ENCODE measurements at places on chromosomes 7 and 10. TPM values are rescaled to one million over a fixed set of nuclear protein-coding genes. Genes with fewer than 3 reads are reported as not detected.

- H3K4me1 ChIP-seq: no peaks in the 10 kb centered on the region
- no peak for DNase-seq
- H3K27ac ChIP-seq: no peak overlapping the region
Measured at GRCh38 chr7:50781381-50782293, 1.1 kb downstream of the GRB10 start.

DNA sequence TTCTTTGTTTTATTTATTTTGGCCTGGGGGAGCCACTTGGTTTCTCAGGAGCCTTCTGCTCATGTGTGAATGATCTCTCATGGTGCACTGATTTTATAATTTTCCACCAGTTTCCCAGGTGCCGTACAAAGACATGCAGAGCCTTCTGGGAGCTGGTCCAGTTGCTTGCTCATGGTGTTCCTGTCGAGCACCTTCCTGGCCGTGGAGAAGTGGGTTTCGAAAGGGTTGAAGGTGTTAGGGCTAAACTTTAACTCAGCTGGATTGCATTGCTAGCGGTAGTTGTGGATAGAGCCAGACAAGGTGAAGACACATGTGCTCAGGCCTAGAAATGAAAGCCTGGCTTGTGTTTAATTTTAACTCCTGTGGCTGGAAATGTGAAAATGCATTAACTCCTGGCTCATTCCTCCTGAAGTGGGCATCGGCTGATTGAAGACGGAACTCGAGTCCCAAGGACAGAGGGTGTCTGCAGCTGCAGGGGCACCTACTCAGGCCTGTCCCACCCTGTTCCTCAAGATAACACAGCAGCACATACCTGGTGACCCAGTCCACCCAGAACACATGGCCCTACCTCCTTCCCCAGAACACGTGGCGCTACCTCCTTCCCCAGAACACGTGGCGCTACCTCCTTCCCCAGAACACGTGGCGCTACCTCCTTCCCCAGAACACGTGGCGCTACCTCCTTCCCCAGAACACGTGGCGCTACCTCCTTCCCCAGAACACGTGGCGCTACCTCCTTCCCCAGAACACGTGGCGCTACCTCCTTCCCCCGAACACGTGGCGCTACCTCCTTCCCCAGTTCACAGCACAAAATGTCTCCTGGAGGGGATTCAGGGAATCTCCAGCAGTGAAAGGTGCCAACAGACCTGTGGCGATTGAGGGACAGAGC is 133.2 kb downstream of the WDR37 start:
- no peaks in the 10 kb centered on the region for H3K36me3 ChIP-seq
- H3K4me1 ChIP-seq: no peaks in the 10 kb centered on the region
- no peak overlapping the region for H3K27ac ChIP-seq

- no peaks in the 10 kb centered on the region for H3K36me3 ChIP-seq
- no peak overlapping the region for H3K4me3 ChIP-seq
- H3K4me1 ChIP-seq: no peaks in the 10 kb centered on the region
- no peaks in the 10 kb centered on the region for H3K27me3 ChIP-seq
- DNase-seq: no peak
- H3K27ac ChIP-seq: no peak overlapping the region
Measured at GRCh38 chr7:159032753-159033472, 111.8 kb downstream of the VIPR2 start.

GRCh38 chr7:24609570-24609969 is 36.3 kb downstream of the PALS2 start:
- no peak overlapping the region for H3K27ac ChIP-seq
- H3K4me1 ChIP-seq: no peaks in the 10 kb centered on the region
- H3K4me3 ChIP-seq: no peak overlapping the region
- H3K27me3 ChIP-seq: no peaks in the 10 kb centered on the region
- no peak for DNase-seq

DNA sequence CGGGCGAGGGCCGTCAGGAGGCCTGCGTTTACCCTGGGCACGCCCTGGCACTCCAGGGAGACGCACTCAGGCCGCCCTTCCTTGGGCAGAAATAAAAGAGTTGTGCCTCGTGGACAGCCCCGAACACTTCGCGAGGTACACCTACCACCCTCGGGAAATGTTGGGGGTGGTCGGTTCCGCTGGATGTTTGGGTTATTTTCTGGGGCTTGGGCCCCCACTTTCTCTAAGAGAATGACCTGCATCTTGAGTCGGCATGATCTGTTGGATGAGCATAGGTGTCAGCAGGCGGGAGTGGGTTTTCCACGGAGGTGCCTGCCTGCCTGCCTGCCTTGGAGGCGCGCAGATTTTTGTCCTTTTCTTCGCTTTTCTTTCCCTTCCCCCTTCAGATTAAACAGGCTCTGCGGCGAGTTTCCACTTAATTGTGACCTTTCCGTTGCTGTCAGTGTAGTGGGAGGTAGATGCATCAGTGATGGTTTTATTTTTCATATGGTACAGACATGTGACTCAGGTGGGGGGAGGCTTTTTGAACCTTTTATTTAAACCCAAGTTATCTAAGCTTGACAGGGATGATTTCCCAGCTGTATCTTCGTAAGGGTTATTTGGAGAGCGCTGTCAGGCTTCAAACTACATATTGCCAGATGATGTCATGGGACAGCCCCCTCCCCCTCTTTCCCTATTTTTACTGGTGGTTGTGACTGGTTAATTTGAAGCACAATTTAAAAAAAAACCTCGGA is 661 bp downstream of the HECTD2 start:
- no peaks in the 10 kb centered on the region for H3K27me3 ChIP-seq
- DNase-seq: no peak
- peak overlapping the region; percentile 89 for H3K4me3 ChIP-seq
- peaks cover 17% of the 10 kb centered on the region for H3K4me1 ChIP-seq

DNA sequence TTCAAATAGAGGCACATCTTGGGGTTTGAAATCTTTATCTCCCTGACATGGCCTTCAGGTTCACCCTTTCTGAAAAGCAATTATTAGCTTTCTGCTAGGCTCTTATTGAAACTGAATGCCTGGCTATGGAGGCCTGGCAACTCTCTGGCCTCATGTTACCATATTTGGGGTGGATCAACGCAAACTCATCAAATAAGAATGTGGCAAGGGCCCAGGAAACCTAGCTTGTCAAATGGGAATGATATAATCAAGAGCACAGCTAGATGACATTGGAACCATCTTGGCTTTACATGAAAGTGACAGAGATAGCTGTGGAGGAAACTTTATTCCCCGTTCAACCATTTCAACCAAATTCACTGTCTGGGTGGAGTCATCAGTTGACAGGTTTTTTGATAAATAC is 202.8 kb upstream of the SMIM30 start:
- no peaks in the 10 kb centered on the region for H3K4me1 ChIP-seq
- H3K4me3 ChIP-seq: no peak overlapping the region
- no peaks in the 10 kb centered on the region for H3K27me3 ChIP-seq
- no peak for DNase-seq

- H3K27ac ChIP-seq: peak overlapping the region; percentile 95
- H3K36me3 ChIP-seq: no peaks in the 10 kb centered on the region
- no peaks in the 10 kb centered on the region for H3K27me3 ChIP-seq
- H3K4me1 ChIP-seq: peaks cover 24% of the 10 kb centered on the region
- DNase-seq: peak; percentile 89
Measured at GRCh38 chr7:16847381-16847860, 34.4 kb downstream of the AGR3 start.

- H3K27ac ChIP-seq: no peak overlapping the region
- H3K36me3 ChIP-seq: peaks cover 4% of the 10 kb centered on the region
- no peaks in the 10 kb centered on the region for H3K4me1 ChIP-seq
- no peak overlapping the region for H3K4me3 ChIP-seq
Measured at GRCh38 chr10:856416-857157, 74.9 kb downstream of the LARP4B start.

The CTAGE4 gene
- total RNA-seq: 5.9 TPM

The PAPOLB gene
- not detected for total RNA-seq

The PCGF6 gene
- total RNA-seq: 18.0 TPM
